NT2/D1 (cell line): ENCODE measurements at places on chromosomes 5 and 9.
A peak's percentile ranks its signal among the peaks of the same experiment; 100 is the strongest.

GRCh38 chr9:90020276-90020871, 415.6 kb downstream of the GADD45G start:
- no peak for DNase-seq

GRCh38 chr5:93899026-93899600, 157.7 kb upstream of the POU5F2 start:
- no peak for DNase-seq

- peak; percentile 70 for DNase-seq
Measured at GRCh38 chr9:116661037-116661954, 25.8 kb upstream of the TRIM32 start.

DNA sequence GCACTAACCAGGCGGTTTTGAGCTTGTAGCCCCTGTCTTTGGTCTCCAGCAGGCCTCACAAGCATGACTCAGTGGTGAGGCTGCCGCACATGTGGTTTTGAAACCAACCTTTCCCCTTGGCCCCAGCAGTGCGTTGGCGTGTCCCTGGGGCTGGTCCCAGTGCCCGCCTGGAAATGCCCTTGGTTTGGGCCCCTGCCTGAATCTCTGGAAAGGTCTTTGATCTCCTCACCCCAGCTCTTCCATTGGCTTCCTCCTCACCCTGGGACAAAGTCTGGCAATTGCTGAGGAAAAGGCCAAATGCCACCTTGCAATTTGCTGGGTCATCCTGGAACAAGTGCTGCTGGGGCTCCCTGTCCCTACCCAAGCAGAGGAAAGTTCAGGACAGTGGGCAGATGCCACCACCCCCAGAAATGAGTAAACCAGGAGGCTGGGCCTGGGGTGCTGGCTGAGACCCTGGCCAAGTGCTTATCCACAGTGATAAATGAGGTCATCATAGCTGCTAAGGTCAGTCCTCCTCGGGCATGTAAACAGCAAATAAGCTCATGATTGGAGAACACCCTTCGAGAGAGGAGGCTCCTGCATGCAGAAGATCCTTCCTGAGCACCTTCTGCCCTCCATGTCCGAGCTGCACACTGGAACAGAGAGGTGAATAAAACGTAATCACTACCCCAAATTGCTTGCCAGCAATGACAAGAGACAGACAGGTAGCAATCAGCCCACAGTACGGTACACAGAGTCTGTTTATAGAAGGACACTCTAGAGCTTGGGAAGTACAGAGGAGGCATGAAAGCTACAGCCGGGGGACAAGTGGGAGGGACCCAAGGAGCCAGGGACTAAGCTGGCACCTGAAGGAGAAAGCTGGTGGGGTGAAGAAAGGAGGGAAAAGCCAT, 98.9 kb upstream of the CPEB4 start:
- no peak for DNase-seq

DNA sequence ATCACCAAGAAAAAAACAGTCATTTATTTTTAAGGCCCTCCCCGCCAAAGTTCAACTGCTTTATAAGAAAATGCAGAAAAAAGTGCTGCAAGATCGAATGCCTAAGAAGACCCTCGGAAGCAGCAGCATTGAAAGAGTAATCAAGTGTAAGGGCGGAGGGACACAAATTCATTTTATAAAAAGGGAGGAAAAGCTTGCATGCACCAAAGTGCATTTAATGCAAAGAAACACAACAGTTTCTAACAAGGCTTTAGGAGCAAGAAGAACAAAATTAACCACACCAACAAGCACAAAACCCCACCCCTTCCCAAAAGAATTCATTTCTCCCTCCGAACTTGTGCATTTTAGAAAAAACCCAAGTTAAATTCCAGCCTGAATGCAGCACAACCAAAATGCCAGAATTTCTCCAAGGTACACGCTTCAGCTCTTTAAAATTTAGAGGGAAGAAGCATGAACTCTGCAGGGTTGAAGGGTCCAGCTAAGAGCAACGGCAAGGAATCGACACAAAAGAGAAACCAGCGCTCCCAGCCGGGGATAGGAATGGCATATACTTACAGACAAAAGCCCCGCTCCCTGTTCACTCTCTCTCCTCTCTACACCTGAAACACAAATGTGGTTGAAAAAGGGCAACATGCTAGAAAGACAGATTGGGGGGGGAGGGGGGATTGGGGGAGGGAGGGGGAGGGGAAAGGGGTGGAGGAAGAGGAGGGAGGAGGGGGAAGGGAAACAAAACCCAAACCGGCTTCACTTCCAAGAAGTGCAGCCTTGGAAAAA, at the start of gene NREP:
TSS of gene NREP (minus strand) at position 614 of the 774 bp plus-strand sequence. CDS start 1,422 bp downstream, outside the sequence.
- DNase-seq, result no peak

DNA sequence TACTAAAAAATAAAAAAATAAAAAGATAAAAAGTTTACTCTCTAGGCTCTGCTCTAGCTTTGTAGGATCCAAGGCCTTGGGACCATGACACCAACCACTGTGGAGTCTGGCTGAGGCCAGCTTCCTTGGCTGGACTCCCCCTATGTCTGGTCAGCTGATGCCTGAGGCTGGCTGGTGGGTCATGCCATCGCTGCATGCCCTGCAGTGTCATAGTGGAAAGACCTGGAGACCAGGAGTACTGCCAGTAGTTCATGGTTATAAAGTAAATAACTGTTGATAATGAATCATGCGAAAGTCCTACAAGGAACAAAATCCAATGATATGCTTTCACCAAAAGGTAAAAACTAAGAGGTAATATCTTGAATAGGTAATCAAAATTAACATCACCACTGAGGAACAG, 43.2 kb downstream of the GARNL3 start:
- DNase-seq, result no peak

DNA sequence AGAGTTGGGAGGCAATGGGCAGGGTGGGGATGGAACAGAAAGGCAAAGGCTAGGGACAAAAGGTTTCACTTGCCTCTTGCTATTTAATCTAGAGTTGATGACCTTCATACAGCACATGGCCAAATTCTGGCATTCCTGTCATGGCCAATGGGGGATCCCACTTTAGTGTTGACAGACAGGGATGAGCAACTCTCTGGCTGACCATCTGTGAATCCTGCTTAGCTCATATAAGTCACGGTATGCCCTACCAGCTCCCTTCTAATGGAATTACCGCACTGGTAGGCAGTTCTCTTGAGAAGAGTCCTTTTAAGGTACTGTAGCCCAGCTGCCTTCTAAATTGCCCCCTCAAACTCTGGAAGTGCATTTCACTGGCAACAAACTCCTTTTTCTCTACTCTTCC, 76.1 kb downstream of the MAMDC2 start:
- DNase-seq, result no peak

DNA sequence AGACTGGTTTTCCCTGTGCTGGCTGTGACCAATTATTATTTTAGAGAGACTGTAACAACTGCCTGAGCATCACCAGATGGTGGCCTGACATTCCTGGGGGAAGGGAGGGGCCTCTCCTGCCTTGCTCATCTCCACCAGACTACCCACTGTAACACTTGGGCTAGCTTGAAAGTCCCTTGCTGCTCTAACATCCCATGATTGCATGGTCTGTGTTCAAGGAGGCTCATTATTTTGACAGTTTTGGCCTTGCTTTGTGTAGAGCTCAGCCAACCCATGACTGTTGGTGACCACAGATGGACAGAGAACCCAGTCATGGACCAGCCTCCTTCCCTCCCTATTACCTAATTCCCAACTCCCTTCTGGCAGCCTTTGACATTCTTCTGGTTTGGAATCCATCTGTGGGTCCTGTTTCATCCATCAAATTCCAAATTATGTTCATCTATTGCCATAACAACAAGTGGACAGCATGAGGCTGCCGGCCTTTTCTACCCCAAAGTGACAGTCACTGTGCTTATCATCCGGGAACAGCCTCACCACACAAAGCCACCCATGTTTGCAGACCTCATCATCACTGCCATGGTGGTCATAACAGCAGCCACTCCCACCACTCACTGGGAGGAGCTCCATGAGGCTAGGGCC, 49.0 kb upstream of the ICE1 start:
- no peak for DNase-seq

DNA sequence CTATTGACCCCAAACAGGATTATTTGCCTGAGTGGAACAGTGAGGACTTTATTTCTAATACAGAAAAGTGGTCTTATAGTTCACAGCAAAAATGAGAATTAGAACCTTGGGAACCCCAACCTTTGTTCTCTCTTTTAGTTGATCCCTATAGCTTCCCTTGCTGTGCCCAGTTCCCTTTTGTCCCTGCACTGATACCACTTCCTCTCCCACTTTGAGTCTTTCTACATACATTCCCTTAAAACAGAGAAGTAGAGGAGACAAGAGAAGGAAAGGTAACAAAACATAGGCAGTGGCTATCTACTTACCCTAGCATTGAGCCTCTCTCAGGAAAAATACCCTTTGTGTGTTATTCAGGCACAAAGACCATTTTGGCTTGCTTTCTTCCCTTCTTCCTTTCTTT, 246.4 kb downstream of the FAM114A2 start:
- no peak for DNase-seq

DNA sequence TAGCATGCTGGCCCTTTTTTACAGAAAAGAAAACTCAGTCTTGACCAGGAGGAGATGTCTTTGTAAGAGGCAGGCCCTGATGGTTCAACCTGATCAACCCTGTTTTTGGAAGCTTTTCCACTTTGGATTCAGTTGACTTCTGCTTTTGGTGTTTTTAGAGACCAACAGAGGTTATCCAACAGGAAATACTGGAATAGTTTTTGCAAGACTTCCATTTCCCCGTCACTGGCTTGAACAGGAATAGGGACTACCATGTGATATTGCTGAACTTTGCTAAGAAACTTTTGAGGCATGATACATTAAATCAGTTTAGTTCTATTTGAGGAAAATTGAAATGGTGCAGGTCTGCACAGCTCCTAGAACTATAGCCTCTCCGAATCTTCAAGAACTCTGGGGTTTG, 17.1 kb upstream of the DAB2 start:
- no peak for DNase-seq

DNA sequence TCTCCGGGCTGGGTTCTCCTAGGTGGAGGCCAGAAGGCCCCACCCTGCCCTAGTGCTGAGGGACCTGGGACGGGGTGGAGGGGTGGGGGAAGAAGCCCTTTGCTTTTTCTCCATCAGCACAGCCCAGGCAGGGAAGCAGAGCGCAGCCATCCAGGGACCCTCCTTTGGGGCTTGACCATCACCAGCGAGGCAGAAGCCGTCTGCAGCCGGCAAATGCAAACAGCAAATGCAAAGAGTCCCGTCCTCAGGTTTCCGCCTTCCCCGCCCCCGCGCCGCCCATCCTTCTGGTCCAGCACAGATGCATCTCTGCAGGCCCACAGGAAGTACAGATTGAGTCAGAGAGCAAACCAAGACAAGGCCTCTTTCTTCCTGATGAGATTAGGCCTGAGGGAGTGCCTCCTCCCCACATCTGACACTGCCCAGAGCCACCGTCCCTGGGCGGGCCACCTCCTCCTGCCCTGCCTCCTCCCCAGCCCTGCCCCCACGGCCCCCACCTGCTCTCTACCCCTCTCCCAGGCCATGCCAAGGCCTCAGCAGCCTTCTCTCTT, 23.4 kb downstream of the CORO2A start:
- DNase-seq, result peak; percentile 46

- DNase-seq, result no peak
Measured at GRCh38 chr9:133352635-133353340, 3.5 kb downstream of the SURF1 start.

GRCh38 chr5:76450054-76450453, 47.0 kb downstream of the IQGAP2 start:
- no peak for DNase-seq

DNA sequence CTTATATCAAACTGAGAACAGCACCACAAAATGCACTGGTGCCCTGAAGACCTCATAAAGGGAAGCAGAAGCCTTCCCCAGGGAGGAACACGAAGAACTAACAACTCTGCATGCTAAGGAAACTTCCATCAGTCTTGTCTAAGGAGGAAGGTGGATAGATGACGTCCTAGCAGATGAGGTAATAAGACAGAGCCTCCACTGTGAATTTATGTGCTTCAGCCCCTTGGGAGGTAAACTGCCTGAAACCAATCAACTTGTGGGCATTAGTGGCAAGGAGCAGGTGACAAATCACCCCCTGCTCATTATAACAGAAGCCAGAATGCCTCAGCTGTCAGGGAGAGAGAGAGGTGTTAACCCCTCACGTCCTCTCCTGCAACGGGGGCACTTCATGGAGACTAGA, 48.9 kb upstream of the SPIN1 start:
- DNase-seq, result no peak

- DNase-seq, result no peak
Measured at GRCh38 chr9:133726401-133727276, 11.5 kb downstream of the SARDH start.

GRCh38 chr5:166111021-166111420, 2180.4 kb upstream of the WWC1 start:
- DNase-seq, result no peak

GRCh38 chr9:21001581-21001980, 29.9 kb downstream of the HACD4 start:
- DNase-seq, result no peak

- DNase-seq, result no peak
Measured at GRCh38 chr5:142913728-142914338, 143.7 kb downstream of the ARHGAP26 start.

- no peak for DNase-seq
Measured at GRCh38 chr5:74257645-74258313, 382.7 kb downstream of the ENC1 start.

DNA sequence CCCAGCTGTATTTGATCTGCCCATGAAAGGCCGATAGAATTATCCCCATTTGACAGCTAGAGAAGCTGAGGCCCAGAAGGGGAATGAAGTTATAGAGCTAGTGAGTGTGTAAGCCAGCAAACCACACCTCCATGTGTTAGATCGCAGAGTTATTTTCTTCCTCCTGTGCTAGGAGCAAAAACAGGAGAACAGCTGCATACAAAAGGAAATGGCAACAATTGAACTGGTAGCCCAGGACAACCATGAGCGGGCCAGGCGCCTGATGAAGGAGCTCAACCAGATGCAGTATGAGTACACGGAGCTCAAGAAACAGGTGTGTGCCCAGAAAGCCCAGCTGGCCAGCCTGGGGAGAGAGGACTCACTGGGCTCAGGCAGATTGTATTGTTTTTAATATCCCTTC, 30.4 kb downstream of the RAB14 start:
- DNase-seq, result no peak

- peak; percentile 3 for DNase-seq
Measured at GRCh38 chr5:141172381-141173204, at the start of gene PCDHB7. Gene PCDHB7 (plus strand): TSS chr5:141172644. CDS start chr5:141172836, 192 bp downstream.

GRCh38 chr5:106321242-106321641, 1349.5 kb downstream of the EFNA5 start:
- DNase-seq, result no peak

GRCh38 chr9:120485788-120486187, 94.2 kb downstream of the CDK5RAP2 start:
- DNase-seq, result no peak

DNA sequence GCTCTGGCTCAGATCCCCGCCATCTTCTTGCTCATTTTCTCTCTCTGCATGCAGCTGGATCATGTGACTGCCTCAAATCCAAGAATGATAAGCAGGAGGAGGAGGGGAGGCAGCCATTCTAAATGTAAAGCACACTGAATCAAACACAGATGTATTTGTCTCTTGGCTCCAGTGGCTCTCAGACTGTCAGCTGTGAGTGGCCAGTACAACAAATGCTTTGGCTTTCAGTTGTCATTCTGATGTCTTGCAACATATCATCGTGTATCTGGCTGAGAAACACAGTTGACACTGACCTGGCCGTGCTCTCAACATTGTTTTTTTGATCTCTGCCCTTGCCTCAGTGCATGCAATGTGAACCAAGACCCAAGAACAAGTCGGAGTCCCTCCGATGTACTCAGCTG, 233.1 kb downstream of the ADAMTSL1 start:
- no peak for DNase-seq
